ENCODE measurements at places on chromosomes 2 and 18. TPM values are rescaled to one million over a fixed set of nuclear protein-coding genes. Genes with fewer than 3 reads are reported as not detected.
A peak's percentile ranks its signal among the peaks of the same experiment; 100 is the strongest.

DNA sequence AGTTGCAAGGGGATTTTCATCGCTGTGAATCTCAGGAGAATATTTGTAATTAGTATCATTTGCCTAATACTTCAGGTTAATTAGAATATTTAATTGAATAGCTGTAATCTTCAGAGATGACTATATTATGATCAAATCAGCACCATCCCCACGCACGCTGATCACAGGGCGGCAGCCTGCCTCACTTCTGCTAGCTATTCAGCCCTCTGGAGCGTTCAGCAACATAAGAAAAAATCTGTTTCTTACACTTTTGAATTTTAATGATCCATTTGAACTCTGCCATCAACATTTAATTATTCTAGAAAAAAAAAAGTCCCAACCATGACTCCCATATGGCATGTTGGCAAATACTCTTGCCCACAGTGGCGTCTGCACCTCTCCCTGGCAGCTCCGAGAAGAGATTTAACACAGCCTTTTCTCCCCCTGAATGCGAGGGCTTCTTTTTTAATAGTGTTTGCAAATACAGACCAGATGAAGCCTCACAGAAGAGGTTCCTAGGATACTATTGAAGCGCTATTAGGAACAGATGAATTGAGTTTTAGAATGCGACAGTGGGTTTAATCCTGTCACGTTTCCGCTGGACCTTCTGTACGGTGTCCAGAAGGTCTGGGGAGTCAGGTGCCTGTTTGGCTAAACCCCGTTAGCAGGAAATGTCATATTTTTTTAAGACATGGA, 731.9 kb upstream of the SALL3 start:
- H3K27ac ChIP-seq, result no peak overlapping the region
- no peaks in the 10 kb centered on the region for H3K4me1 ChIP-seq
- no peak overlapping the region for H3K4me3 ChIP-seq
- no peaks in the 10 kb centered on the region for H3K36me3 ChIP-seq
- DNase-seq, result no peak

GRCh38 chr2:203175371-203175770, 63.4 kb upstream of the CYP20A1 start:
- no peak overlapping the region for H3K4me3 ChIP-seq
- peaks cover 5% of the 10 kb centered on the region for H3K4me1 ChIP-seq
- no peaks in the 10 kb centered on the region for H3K36me3 ChIP-seq
- DNase-seq, result no peak
- no peaks in the 10 kb centered on the region for H3K27me3 ChIP-seq

DNA sequence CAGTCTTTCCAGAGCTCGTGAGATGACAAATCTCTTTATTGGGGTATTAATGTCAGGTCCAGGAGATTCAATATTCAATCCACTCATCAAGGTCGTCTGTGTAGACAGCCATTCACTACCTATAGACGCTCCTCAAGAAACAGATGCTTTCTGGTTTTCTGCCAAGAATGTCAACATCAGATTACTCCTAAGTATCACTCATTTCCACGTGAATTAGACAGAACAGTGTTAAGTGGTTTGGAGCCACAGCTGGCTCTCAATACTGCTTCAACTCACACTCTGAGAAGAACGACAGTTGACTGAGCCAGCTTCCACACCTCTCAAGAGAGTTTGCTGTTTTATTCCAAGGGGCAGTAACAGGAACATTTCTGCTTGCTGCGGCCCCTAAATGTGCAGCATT, 113.5 kb upstream of the NEDD4L start:
- peaks cover 1% of the 10 kb centered on the region for H3K27me3 ChIP-seq
- no peak overlapping the region for H3K27ac ChIP-seq
- no peaks in the 10 kb centered on the region for H3K36me3 ChIP-seq
- DNase-seq, result no peak
- no peak overlapping the region for H3K4me3 ChIP-seq
- H3K4me1 ChIP-seq, result no peaks in the 10 kb centered on the region

GRCh38 chr2:126059379-126059778, 596.6 kb upstream of the GYPC start:
- no peaks in the 10 kb centered on the region for H3K36me3 ChIP-seq
- no peak for DNase-seq
- H3K4me1 ChIP-seq, result no peaks in the 10 kb centered on the region
- H3K27ac ChIP-seq, result no peak overlapping the region

DNA sequence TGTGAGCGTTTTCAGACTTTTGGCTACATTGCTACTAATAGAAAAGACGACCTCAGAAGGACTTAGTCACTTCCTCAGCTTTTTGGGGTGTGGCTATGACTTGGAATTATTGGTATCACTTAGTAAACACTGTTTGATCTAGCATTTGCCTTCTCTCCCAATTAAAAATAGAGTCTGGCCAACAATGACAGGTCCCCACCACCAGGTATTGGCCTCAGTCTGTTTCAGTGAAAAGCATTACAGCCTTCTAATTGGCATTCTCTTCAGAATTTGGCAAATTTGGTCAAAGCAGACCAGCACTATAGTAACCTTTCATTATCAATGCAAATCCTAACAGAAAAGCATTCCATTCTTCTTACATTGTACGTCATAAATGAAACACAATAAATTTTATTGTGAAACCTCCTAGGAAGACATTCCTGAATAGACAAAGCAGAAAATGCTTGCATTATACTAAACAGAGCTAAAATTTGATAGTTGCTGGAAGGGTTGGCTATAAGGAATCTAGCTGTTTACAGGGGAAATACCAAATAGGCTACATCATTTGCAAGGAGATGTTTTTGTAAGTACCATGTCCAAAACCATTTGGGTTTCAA, 613.9 kb downstream of the IRS1 start:
- H3K27me3 ChIP-seq, result no peaks in the 10 kb centered on the region
- H3K27ac ChIP-seq, result no peak overlapping the region

- no peaks in the 10 kb centered on the region for H3K4me1 ChIP-seq
- no peak for DNase-seq
- H3K27ac ChIP-seq, result no peak overlapping the region
- H3K4me3 ChIP-seq, result no peak overlapping the region
Observed at GRCh38 chr2:152440460-152440859, 105.5 kb downstream of the FMNL2 start.

- peaks cover 45% of the 10 kb centered on the region for H3K36me3 ChIP-seq
- peak overlapping the region; percentile 90 for H3K4me3 ChIP-seq
- H3K27ac ChIP-seq, result peak overlapping the region; percentile 95
- no peaks in the 10 kb centered on the region for H3K27me3 ChIP-seq
- no peak for DNase-seq
Observed at GRCh38 chr2:197308996-197309690, 1.4 kb downstream of the ANKRD44 start.

The G6PC2 gene
- not detected for total RNA-seq

The SGPP2 gene
- 3.1 TPM for total RNA-seq

- H3K4me3 ChIP-seq, result no peak overlapping the region
- H3K27me3 ChIP-seq, result no peaks in the 10 kb centered on the region
- no peaks in the 10 kb centered on the region for H3K4me1 ChIP-seq
- DNase-seq, result no peak
Observed at GRCh38 chr2:133235968-133236367, 332.3 kb downstream of the NCKAP5 start.

The REG3G gene
- total RNA-seq, result not detected

DNA sequence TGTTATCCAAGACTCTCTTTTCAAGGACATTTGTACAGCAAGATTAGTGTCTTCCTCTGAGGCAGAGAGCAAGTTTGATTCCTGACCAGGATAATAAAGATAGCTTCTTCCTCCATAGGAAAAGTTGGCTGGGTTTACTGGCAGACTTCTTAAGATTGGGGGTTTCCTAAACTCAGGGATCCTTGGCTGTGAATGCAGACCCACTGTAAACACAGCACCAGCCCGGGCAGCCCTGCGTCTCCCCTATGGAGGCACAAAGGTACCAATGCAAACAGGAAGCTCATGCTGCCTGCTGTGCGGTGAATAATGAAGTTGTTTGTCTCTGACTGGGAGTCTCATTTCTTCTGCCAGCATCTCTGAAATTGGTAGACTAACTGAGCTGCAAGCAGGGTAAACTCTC, 96.2 kb upstream of the ARHGAP28 start:
- H3K4me3 ChIP-seq, result no peak overlapping the region
- H3K36me3 ChIP-seq, result no peaks in the 10 kb centered on the region
- no peaks in the 10 kb centered on the region for H3K4me1 ChIP-seq
- H3K27me3 ChIP-seq, result no peaks in the 10 kb centered on the region

DNA sequence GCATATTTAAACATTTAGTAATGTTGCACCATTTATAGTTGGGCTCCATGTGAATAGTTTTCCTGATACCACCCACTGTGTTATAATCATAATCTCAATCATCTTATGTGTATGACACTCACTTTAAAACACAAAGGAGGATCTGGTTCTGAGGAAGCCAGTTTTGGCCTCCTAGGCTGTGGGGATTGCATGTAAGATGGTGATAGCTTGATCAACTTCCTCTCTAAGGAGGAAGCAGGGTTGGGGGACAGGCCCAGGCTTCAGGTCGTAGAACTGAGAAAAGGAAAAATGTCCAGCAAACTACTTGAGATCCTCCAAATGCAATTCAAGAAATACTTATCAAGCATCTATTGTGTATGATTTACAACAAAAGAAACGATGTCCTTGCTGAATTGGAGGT, 4.9 kb upstream of the PPM1B start:
- H3K27me3 ChIP-seq, result no peaks in the 10 kb centered on the region
- no peaks in the 10 kb centered on the region for H3K36me3 ChIP-seq
- H3K4me1 ChIP-seq, result peaks cover 8% of the 10 kb centered on the region
- no peak overlapping the region for H3K4me3 ChIP-seq
- no peak overlapping the region for H3K27ac ChIP-seq

The INPP5D gene
- total RNA-seq, result 157 TPM

The STEAP3 gene
- total RNA-seq, result not detected

DNA sequence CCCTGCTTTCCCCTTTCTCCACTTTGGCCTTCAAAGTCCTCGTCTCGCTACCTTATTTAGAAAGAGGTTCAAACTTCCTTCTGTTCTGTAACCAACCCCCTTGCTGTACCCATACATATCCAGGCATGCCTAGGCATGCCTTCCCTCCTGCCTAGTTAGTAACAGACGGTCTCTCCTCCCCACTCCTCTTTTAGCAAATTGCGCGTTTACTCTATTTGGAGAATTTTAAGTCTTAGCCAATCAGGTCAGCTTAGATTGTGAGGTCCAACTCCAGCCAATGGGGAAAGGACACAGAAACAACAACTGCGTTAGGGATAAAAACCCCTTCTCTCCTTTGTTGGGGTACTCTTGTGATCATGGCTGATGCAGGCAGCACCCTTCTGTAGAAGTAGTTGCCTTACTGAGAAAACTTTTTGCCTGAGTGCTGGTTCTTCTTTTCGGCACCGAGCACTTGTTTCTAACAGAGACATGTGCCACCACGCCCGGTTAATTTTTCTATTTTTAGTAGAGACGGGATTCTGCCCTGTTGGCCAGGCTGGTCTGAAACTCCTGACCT, 85.9 kb upstream of the FOXI3 start:
- no peak for DNase-seq
- H3K27ac ChIP-seq, result no peak overlapping the region
- H3K27me3 ChIP-seq, result peaks cover 4% of the 10 kb centered on the region
- no peaks in the 10 kb centered on the region for H3K4me1 ChIP-seq
- H3K36me3 ChIP-seq, result no peaks in the 10 kb centered on the region
- H3K4me3 ChIP-seq, result no peak overlapping the region

The MARCHF4 gene
- total RNA-seq, result not detected

DNA sequence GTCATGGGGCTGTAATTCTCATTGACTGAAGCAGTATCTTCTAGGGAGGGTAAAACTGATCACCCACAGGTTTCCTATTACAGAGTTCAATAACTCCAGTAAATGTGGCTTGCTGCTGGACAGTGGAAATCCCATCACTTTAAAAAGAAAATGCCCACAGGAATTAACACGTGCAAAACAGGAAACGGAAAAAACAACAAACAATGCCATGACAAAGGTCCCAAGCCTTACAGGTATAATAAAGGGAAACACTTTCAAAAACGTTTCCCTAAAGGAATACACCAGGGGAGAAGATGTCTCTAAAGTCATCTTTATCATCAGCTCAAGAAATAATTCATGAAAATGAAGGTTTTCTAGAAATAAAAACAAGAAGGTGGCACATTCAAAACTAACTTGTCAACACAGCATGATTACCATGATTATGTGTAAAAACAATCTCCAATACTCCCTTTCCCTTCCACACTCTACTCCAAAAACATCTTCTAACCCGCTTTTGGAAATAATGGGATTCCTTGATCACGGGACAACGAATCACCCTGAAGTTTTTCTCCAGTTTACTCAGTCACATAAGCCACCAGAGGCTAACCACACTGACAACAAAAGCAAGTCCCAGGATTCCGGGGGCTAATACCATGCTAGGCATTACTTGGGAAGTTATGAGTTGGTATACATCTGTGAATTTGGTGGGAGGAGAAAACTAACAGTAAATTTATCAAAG, 167.9 kb downstream of the TCF4 start:
- DNase-seq, result no peak
- H3K4me3 ChIP-seq, result no peak overlapping the region
- H3K4me1 ChIP-seq, result no peaks in the 10 kb centered on the region
- no peak overlapping the region for H3K27ac ChIP-seq
- H3K36me3 ChIP-seq, result no peaks in the 10 kb centered on the region

- no peaks in the 10 kb centered on the region for H3K36me3 ChIP-seq
- no peak overlapping the region for H3K4me3 ChIP-seq
- H3K4me1 ChIP-seq, result no peaks in the 10 kb centered on the region
- H3K27ac ChIP-seq, result no peak overlapping the region
- H3K27me3 ChIP-seq, result peaks cover 17% of the 10 kb centered on the region
- DNase-seq, result no peak
Observed at GRCh38 chr2:70541481-70542020, 12.1 kb downstream of the TGFA start.

- H3K4me1 ChIP-seq, result no peaks in the 10 kb centered on the region
- no peak overlapping the region for H3K4me3 ChIP-seq
- no peak for DNase-seq
- no peaks in the 10 kb centered on the region for H3K27me3 ChIP-seq
- no peaks in the 10 kb centered on the region for H3K36me3 ChIP-seq
- no peak overlapping the region for H3K27ac ChIP-seq
Observed at GRCh38 chr2:186345745-186346144, 140.3 kb upstream of the ZC3H15 start.

The PSTPIP2 gene
- 8.3 TPM for total RNA-seq

- H3K27ac ChIP-seq, result no peak overlapping the region
- H3K4me1 ChIP-seq, result no peaks in the 10 kb centered on the region
- H3K4me3 ChIP-seq, result no peak overlapping the region
- peaks cover 20% of the 10 kb centered on the region for H3K27me3 ChIP-seq
Observed at GRCh38 chr2:9269695-9270360, 63.2 kb downstream of the ASAP2 start.

DNA sequence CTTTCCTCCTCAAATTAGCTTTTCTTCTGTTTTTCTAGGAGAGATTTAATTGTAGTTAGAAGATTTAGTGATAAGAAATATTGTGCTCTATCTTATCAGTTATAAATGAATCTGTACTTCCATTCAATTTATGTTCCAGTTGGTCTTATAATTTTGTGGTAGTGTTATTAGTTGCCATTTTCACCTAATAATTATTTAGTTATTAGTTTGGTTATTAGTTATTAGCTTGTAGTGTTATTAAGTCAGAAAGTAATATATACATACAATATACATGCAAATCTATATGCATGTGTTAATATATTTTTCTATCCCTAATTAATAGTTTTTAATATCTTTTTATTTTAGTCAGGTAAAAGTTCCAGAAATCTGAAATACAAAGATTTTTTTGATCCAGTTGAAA, 3.2 kb downstream of the MPHOSPH10 start:
- no peaks in the 10 kb centered on the region for H3K27me3 ChIP-seq
- peaks cover 8% of the 10 kb centered on the region for H3K4me1 ChIP-seq
- H3K4me3 ChIP-seq, result no peak overlapping the region
- peaks cover 28% of the 10 kb centered on the region for H3K36me3 ChIP-seq
- no peak for DNase-seq

- no peaks in the 10 kb centered on the region for H3K27me3 ChIP-seq
- H3K4me1 ChIP-seq, result peaks cover 13% of the 10 kb centered on the region
- no peak overlapping the region for H3K27ac ChIP-seq
- peaks cover 45% of the 10 kb centered on the region for H3K36me3 ChIP-seq
Observed at GRCh38 chr2:238027591-238028415, 33.0 kb upstream of the SCLY start.

The REEP1 gene
- total RNA-seq, result not detected
